ENCODE measurements at places on chromosomes 2 and 18.

- no peak for DNase-seq
Observed at GRCh38 chr2:15657759-15658158, 66.1 kb downstream of the DDX1 start.

GRCh38 chr18:2396162-2396505, 175.2 kb downstream of the METTL4 start:
- no peak for DNase-seq

- DNase-seq, result no peak
Observed at GRCh38 chr2:127577503-127577902, 42.0 kb downstream of the MYO7B start.

GRCh38 chr2:142136571-142136970, 5.8 kb upstream of the LRP1B start:
- DNase-seq, result no peak

- no peak for DNase-seq
Observed at GRCh38 chr2:45634223-45634622, 17.3 kb upstream of the PRKCE start.

GRCh38 chr2:95165030-95165370, 609 bp upstream of the ZNF2 start:
- DNase-seq, result no peak

GRCh38 chr18:26262156-26262555, 35.9 kb downstream of the TAF4B start:
- DNase-seq, result no peak

DNA sequence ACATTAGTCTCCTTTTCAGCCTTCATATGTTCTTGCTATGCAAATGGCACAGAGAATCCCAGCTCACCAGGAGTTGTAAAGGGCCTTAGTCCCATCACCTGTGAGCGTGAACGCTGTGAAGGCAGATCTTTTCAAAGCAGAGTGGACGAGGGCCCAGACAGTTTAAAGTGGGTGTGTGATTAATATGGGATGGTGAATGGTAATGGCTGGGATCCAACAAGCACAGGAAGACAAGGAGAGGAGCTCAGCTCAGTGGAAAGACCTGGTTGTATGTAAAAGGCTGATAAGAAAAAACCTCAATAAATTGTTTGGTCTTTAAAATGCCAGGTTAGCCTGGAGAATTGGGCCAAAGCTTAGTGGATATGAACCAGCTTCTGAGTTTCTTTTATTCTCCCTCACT, 326.2 kb downstream of the NYAP2 start:
- no peak for DNase-seq

DNA sequence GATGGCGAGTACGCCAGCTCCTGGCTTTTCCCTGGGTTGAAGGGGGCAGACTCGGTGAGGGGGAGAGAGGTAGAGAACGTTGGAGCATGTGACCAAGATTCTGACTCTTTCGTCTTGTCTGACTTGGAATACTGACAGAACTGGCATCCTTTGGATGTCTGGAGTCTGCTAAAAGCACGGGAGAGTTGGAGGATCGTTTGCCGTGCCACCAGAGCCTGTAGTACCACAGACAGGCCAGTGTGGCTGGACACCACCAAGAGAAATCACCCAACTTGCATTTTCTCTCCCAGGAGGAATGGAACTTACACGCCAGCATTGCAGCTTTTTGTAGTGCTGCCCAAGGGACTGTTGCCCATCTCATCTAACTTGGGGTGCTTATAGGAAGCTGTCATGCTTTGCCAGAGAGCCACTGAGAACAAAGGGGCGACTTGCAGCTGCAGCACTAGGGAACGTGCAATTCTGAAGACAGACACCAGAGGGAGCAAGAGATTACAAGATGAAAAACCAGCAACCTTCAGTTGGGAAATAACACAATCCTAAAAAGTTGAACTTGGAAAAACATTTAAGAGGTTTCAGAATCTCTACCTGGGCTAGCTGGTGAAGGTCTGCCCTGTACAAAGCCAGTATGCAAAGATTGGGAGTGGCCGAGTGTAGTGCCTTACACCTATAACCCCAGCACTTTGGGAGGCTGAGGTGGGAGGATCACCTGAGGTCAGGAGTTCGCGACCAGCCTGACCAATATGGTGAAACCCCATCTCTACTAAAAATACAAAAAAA, 24.1 kb downstream of the PSMG2 start:
- peak; percentile 57 for DNase-seq

DNA sequence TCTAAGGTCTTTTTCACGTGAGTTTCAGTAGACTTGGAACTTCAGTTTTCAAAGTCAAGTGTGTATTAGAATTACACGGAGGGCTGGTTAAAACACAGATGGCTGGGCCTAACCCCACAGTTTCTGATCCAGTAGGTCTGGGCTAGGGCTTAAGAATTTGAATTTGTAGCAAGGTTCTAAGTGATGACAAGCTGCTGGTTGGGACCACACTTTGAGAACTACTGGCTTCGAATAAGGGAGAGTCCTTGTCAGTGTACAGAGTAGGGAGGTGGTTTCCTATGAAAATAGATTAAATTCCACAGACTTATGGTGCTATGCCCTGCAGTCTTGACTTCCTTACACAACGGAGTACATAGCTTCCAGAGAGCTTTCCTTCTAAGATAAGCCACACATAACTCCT, 4.5 kb downstream of the RHOB start:
- DNase-seq, result no peak

DNA sequence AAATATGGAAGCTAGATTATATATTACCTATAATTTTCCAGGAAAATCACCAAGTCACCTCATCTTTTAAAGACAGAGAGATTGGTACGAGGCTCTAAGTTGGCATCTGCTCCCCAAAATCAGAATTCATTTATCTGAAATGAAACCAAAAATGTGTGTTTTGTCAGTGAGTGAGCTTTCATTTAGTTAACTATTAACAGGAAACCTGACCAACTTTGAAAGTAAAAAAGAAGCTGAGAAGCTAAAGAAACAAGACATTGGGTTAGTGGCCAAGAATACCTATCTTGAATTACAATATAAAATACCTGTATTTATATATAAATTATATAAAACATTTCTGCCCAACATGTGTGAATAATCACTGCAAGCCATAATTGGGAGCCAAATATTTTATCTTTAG, 1.9 kb downstream of the MPPE1 start:
- DNase-seq, result no peak

GRCh38 chr2:117470311-117471095, 344.0 kb upstream of the DDX18 start:
- peak; percentile 46 for DNase-seq

- DNase-seq, result no peak
Observed at GRCh38 chr18:12046751-12047335, 46.8 kb upstream of the ANKRD62 start.

GRCh38 chr18:6009756-6010155, 114.4 kb upstream of the TMEM200C start:
- no peak for DNase-seq

DNA sequence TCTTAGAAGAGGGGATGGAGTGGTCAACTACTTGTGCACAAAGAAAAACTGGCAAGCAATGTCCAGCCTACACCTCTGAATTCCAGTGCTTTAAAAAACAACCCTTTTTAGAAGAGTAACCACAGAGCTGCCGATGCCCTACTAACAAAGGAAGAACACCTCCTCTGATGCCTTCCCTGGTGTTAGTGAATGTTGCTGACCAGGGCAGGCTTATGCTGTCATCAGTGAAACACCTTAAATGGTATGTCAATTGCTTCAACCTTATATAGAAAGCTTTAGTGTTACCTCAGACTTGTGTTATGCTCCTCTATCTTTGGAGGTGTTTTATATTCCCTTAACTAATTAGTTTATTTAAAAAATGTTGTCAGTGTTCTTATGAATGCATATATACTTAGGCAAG, 79.7 kb upstream of the FZD5 start:
- no peak for DNase-seq

DNA sequence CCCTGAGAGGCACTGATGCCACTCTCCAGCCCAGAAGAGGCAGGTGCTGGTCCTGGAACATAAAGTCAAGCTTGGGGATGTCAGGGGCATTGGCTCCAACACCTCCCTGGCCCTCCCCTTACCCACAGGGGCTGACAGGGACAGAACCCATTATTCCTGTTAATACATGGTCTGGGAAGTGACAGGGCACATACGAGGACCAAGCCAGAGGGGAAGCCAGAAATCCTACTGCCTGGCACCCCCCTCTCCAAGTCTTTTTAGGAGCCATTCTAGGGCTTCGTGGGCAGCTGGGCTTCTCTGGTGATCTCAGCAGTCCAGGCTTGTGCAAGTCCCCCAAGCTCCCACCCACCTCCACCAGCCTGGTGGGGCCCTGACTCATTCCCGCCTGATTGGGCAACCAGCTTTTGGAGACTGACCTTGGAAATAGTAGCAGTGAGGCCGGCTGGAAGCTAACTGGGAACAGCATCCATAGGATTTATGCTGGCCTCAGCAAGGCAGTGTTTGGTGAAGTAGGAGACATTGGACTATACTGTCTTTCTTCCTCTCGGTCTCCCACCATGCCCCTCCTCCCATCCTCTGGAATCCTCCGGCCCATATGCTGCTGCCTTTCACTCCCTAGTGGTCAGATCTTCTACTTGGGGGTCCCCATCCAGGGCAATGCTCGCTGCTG, 86.4 kb upstream of the HK2 start:
- DNase-seq, result no peak

Data from SW480 (cell line).